ENCODE measurements at places on chromosomes 12 and 14.
A peak's percentile ranks its signal among the peaks of the same experiment; 100 is the strongest.

DNA sequence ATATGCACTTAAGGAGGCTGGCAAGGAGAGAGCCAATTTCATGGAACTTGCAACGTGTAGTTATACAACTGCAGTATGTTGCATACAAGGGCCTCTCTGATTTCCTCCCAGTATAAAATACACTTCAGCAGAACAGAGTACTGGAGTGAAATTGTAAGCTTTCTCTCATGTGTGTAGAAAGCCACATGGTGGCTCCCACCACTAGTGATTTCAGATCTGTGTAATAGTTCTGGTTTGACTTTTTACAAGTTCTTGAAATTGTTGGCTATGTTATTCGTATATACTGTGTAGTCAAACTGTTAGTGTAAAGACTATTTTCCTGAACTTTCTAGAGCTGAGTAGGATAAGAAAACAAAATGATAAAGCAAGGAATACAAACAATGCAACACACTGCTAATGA lies 16.4 kb upstream of the LMO3 start:
- DNase-seq, result no peak

- DNase-seq, result no peak
These were observed 386.3 kb upstream of the TMTC1 start for GRCh38 chr12:30169839-30170591.

- no peak for DNase-seq
These were observed 48.2 kb upstream of the MAP3K9 start for GRCh38 chr14:70857496-70857890.

DNA sequence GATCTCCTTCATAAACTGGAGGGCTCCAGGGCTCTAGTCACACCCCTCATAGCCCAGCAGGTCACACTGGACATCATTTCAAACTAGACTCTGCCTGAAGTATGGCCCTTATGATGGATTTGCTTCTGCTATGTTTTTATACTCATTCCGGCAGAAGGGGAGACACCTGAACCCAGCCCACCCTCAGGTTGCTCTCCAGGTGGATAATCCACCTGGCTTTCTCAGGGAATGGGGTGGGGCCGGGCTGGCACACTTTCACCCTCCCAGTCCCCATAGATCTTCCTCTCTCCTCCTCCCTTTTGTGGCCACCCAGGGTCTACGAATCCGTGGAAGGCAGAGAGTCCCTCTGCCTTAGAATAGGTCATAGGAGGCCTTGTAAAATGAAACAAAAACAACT lies 9.8 kb upstream of the KRT73 start:
- DNase-seq, result no peak

- no peak for DNase-seq
These were observed 158.9 kb downstream of the SLC15A5 start for GRCh38 chr12:16118586-16118985.

GRCh38 chr12:68884251-68884650 lies 48.7 kb downstream of the CPM start:
- no peak for DNase-seq

DNA sequence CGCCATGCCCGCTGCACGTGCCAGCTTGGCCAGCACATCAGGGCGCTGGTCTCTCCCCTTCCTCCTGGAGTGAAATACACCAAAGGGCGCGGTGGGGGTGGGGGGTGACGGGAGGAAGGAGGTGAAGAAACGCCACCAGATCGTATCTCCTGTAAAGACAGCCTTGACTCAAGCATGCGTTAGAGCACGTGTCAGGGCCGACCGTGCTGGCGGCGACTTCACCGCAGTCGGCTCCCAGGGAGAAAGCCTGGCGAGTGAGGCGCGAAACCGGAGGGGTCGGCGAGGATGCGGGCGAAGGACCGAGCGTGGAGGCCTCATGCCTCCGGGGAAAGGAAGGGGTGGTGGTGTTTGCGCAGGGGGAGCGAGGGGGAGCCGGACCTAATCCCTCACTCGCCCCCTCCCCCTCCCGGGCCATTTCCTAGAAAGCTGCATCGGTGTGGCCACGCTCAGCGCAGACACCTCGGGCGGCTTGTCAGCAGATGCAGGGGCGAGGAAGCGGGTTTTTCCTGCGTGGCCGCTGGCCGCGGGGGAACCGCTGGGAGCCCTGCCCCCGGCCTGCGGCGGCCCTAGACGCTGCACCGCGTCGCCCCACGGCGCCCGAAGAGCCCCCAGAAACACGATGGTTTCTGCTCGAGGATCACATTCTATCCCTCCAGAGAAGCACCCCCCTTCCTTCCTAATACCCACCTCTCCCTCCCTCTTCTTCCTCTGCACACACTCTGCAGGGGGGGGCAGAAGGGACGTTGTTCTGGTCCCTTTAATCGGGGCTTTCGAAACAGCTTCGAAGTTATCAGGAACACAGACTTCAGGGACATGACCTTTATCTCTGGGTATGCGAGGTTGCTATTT lies 914 bp upstream of the CCND2 start:
- DNase-seq, result no peak

- no peak for DNase-seq
These were observed 83.5 kb upstream of the COCH start for GRCh38 chr14:30790827-30791226.

- peak; percentile 34 for DNase-seq
These were observed 268.9 kb downstream of the RAD51B start for GRCh38 chr14:68088451-68088854.

GRCh38 chr12:64813723-64814122 lies 10.7 kb upstream of the TBC1D30 start:
- DNase-seq, result no peak

GRCh38 chr14:64795211-64795610 lies 84.5 kb downstream of the SPTB start:
- DNase-seq, result no peak

- no peak for DNase-seq
These were observed 31.4 kb downstream of the FGD6 start for GRCh38 chr12:95185854-95186253.

DNA sequence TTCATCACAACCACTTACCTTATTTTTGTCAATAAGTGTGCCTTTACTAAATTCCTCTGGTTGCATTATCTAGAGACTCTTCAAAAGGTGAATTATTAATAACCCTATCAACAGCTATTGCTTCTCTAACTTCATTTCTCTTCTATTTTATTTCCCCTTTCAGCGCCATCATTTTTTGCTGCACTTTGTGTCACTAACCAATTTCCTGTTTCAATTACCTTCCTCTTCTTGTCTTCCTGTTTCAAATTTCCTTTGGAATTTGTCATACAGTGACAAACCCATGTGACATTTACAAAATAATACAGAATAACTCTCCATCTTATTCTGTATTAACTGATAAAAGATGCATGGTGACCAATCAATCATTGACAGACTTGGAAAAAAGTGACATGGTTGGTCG lies 12.2 kb upstream of the CLEC2A start:
- DNase-seq, result no peak

DNA sequence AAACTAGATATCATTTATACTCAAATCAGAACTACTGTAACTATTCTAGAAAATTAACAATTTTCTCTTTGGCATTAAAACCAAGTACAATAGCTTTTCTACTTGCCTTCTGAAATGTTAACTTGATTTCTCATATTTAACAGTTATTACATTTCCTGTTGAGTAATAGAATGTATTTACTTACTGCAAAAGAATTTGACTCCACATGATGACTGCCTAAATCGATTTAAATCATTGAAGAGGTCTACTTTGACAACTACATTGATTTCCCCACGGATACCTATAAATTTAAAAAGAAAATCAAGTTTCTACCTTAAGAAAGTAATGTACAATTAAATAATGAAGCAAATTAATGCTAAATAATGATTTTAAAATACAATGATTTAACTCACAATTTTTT lies 18.9 kb downstream of the C2CD5 start:
- DNase-seq, result peak; percentile 36

DNA sequence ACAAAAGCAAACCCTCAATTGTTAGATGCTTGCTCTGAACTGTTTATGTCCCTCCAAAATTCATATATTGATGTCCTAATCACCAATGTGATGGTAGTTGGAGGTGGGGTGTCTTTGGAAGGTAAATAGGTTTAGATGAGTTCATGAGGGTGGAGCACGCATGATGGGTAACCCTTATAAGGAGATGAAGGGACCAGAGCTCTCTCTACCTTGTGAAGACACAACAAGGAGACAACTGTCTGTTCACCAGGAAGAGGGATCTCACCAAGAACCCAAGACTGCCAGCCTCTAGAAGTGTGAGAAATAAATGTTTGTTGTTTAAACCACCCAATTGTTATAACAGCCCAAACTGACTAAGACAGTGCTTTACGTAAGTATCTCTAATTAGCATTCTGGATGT lies 27.0 kb downstream of the DHRS2 start:
- no peak for DNase-seq

- no peak for DNase-seq
These were observed 136.8 kb downstream of the ANKS1B start for GRCh38 chr12:99847936-99848335.

- no peak for DNase-seq
These were observed 17.1 kb downstream of the CCDC85C start for GRCh38 chr14:99586761-99587459.

DNA sequence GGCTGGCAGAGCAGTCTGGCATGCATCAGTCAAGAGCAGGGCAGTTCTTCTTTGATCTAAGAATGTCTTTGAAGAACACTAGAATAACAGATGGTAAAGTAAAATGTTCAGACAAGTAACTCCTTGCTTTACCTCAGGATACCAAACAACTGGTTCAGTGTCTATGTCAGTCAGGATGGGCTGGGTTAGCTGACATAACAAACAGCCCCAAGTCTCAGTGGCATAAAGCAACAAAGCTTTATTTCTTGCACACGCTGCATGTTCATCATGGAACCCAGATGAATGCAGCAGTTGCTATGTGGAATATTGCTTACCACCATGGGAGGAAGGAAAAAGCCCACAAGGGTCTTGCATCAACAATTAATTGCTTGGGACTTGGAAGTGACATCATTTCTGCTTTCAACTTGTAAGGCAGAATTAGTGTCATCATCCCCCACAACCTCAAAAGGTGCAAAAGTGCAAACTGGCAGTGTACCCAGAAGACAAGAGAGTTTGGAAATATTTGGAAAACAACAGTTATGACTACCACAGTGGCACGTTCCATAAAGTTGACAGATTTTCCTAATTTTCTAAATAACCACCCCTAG lies 21.2 kb downstream of the GPRC5D start:
- DNase-seq, result no peak

GRCh38 chr14:52380294-52380693 lies 66.2 kb downstream of the PTGER2 start:
- peak; percentile 56 for DNase-seq

- no peak for DNase-seq
These were observed 25.2 kb downstream of the PTPN11 start for GRCh38 chr12:112443916-112444315.

DNA sequence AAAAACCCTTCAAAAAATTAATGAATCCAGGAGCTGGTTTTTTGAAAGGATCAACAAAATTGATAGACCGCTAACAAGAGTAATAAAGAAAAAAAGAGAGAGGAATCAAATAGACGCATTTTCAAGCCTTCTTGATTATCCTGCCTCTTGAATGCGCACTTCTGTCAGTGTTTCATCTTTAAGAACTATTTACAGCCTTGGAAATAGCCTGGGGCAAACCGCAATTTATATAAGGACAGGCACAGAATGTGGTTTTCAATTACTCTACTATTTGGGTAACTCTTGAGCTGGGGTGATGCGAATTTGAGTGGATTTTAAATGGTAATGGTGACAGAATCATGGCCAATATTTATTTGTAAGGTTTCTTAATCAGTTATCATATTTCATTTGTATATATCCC lies 179.1 kb upstream of the OTX2 start:
- DNase-seq, result no peak

Data from fibroblast of gingiva (primary cell).